ENCODE measurements at places on chromosomes 6 and 20.
A peak's percentile ranks its signal among the peaks of the same experiment; 100 is the strongest.

- no peak for DNase-seq
Measured at GRCh38 chr20:46089167-46089416, 670 bp downstream of the NCOA5 start.

DNA sequence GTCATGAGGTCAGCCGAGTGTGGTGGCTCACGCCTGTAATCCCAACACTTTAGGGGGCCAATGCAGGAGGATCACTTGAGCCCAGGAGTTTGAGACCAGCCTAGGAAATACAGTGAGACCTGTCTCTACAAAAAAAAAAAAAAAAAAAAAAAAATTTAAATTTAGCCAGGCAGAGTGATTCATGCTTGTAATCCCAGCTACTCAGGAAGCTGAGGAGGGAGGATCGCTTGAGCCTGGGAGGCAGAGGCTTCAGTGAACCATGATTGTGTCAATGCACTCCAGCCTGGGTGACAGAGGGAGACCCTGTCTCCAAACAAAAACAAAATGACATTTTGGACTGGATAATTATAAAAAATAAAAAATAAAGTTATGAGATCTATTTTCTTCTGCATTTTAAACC is 56.2 kb downstream of the ADGRF1 start:
- no peak for DNase-seq

- no peak for DNase-seq
Measured at GRCh38 chr6:137097057-137097456, 52.3 kb upstream of the IL20RA start.

- DNase-seq = no peak
Measured at GRCh38 chr6:43825187-43826115, 55.4 kb downstream of the VEGFA start.

DNA sequence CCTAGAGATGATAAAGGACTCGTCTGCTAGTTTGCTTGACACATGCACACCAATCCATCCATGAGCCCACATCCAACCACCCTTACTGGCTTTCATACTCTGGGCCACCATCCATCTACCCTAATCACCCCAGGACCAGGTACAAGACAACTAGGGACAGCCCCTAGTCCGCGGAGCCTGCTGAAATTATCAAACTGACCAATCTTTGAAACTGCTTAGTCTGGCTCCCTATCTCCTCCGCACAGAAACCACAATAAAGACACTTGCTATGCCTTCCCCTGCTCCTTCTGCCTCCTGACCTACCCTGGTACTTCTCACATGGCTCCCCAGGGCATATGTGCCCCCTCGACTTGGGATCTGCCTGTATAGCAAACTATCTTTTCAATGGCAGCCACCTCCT is 33.1 kb downstream of the PXDC1 start:
- DNase-seq = no peak

DNA sequence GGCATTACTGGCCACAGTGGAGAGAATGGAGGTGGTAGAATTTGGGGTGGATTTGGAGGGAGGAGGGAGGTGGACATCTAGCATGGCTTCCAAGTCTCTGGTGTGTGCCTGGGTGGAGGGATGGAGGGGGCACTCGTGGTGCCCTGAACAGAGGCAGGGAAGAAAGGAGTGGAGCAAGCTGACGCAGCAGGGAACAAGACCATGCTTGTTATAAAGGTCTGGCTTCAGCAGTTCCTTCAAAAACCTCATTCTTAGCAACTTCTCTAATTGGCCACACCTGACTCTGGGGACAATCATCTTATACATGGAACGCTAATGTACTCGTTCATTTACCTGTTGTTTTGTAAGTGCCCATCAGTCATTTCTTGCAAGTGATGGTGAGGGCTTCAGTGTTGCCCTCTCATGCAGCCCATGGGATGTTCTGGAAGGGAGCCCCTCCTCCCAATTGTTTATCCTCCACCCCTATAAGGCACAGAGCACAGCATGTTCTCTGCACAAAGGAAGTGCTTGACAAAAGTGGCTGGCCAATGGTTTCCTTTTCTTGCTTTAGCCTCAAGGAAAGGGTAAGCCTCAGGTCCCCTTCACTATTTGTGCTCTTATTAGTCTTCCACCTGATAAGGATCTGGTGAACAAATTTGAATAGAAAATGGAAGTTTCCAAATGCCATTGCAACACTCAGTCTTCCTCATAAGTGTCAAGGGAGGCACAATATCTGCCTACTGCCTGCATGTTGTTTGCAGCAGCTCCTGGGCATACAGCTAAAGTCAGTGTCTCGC is 39.3 kb downstream of the GFOD1 start:
- DNase-seq = peak; percentile 56

- no peak for DNase-seq
Measured at GRCh38 chr6:75337835-75338580, 53.4 kb upstream of the TMEM30A start.

DNA sequence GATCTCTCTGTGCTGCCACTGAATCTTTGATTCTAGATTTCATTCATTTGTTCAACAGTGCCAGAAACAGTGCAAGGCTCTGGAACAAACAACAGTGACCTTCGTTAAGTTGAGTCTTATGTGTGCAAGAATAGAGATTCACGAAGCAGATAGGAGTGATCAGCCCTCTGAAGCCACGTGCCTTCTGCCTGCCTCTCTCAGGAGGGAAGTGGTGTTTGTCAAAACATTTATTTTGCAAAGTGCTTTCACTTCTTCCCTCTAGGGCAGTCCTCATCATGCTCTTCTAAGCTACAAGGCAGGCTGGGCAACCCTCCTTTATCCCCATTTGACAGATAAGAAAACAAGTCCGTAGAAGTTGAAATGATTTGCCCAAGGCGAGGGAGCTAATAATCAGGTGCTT is 204.3 kb downstream of the TFAP2C start:
- no peak for DNase-seq

GRCh38 chr20:38715646-38716045 is 8.6 kb upstream of the SLC32A1 start:
- no peak for DNase-seq

DNA sequence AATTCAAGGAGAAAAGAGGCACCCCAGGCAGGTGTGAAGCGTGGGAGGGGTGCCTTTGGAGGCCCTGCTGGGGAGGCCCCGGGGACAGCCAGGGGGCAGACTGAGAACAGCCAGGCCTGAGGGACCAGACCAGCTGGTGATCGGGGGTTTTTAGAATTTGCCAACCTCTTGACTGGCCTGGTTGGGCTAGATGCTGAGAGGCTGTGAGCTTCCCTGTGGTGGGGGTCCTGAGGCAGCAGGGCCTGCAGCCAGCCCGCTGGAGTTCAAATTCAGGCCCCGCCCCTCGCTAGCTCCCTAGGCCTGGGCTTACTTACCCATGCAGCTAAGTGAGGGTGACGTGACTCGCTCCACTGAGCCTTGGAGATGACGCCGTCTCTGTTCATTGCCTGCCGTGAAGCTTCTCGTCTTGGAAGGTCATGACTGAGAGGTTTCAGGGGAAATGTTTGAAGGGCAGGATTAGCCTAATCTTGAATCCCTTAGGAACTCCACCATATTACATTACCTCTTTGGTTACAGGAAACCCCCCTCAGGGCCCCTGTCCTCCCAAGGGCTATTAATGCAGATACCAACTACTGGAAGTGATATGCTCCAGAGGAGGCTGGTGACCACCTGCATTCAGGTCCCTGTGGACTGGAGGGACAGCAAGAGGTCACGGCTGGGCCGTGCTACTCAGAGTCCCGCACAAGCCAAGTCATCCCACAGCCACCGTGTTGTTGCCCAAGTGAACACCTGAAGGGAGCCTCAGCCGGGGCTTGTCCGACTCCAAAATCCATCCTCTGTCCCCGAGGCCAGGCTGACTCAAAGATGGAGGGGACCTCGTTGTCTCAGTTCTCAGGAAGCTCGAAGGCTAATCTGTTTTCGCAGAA is 73.9 kb upstream of the DUSP22 start:
- DNase-seq = no peak

- no peak for DNase-seq
Measured at GRCh38 chr6:1679688-1680068, 70.0 kb downstream of the FOXC1 start.

- no peak for DNase-seq
Measured at GRCh38 chr20:3896302-3896701, 7.1 kb downstream of the PANK2 start.

- DNase-seq = no peak
Measured at GRCh38 chr6:116018976-116019375, 41.7 kb downstream of the FRK start.

DNA sequence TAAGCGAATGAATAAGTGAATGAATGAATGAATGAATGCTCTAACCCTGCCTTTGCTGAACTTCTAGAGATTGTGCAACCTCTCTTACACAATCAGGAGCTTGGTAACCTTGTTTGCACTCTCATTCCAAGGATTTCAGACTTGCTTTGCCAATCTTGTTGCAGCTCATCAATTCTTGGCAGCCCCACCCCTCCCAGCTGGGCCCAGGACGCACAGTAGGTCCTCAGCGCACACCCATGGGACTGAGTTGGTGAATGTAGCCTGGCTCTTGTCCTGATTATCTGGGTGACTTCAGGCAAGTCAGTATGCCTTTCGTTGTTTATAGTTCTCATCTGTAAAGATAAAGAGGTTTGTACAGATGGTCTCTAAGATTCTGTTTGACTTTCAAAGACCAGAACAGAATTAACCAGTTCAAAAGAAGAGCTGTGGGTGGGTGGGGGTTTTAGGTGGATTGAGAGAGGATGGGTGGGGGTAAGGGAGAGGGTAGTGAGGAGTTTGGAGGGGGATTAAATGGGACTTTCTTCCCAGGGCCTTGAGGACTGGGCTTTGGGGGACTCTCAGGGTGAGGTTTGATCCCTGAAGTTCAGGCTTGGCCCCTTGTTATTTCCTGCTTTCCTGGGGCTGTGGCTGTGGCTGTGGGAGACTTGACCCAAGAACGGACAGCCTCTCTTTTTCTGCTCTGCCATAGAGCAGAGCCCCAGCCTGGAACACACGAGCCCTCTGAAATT is 33.2 kb downstream of the VEGFA start:
- no peak for DNase-seq

DNA sequence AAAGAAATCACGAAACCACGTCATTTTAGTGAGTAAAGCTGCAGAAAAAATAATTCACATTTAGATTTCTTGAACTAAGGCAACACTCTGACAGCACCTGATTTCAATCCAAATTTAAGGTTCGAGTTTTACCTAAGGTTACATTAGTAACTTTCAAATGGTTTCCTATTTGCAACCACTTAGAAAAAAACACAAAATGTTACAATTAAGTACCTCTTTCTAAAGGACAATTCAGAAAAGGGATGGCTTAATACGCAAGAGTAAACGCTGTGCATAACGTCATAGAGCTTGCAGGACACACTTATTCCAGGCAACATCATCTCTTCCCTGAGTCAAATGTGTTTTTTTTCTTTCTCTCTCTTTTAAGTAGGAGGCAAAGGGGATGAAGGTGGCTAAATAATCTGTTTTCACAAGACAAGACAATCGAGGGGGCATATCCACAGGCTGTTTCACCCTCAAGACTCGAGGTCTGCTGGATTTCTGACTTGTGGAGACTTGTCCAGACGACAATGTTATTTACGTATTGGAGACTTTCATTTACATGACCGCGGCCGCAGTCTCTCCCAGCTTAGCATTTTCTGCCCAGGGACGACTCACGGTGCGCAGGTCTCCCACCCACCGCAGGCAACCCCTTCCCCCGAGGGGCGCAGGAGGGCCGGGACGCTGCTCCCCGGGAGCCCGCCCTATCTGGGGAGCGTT is 86.0 kb downstream of the SESN1 start:
- DNase-seq = no peak

GRCh38 chr6:81084776-81085430 is 667.6 kb downstream of the TENT5A start:
- DNase-seq = no peak

GRCh38 chr20:50385733-50386640 is 124.2 kb upstream of the PTPN1 start:
- DNase-seq = no peak

GRCh38 chr20:19888269-19888671 is 128.9 kb upstream of the NAA20 start:
- DNase-seq = no peak

- no peak for DNase-seq
Measured at GRCh38 chr20:3559637-3560036, 88.8 kb downstream of the ATRN start.

DNA sequence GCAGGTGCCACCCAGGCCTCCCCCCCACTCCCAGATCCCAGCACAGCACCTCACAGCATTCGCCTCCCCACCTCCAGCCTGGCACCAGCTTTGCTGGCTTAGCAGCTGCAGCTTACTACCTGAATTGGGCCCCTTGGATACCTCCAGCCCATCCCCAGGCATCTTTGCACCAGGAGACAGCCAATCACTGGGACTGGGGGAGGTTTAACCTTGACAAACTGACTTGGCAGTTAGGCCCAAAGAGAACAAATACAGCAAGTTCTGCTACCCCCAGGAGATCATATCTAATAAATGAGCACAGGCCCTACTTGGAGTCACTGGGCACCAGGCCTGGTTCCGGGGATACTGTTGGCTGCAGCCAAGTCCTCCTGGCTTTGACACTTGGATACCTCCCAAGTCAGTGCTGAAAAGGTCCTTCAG is 8.8 kb downstream of the PDRG1 start:
- DNase-seq = no peak

DNA sequence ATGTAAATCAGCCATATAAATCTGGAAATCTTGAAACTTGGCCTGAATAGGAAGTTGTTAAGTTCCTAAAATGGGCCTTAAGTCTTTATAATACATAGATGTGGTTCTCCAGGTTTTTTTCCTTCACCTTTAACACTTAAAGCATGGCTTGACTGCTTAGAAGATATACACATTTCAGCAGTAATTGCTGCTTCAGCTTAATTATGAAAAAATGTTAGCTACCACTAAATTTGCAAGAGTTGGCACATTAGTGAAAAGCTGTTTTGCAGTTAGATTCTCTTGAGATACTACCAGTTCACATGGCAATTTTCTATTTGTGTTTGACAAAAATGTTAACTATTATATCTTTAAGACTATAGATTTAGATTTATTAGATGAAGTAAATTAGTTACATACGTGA is 72.7 kb upstream of the MYO6 start:
- DNase-seq = no peak

DNA sequence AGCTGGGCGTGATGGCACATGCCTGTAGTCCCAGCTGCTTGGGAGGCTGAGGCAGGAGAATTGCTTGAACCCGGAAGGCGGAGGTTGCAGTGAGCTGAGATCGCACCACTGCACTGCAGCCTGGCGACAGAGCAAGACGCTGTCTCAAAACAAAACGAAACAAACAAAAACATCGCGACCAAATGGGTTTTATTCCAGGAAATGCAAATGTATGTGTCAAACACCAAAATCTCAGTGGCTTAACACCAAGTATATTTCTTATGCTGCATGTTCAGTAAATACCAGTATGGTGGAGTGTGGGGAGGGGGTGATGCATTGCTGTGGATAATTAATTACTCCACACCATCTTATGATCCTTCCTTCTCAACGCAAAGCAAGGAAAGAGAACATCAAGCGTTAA is 28.1 kb downstream of the ACTR5 start:
- no peak for DNase-seq

GRCh38 chr6:15242503-15242902 is 3.4 kb upstream of the JARID2 start:
- DNase-seq = no peak

Measured in SK-N-MC (cell line).